ENCODE measurements at places on chromosomes 1 and 21.

DNA sequence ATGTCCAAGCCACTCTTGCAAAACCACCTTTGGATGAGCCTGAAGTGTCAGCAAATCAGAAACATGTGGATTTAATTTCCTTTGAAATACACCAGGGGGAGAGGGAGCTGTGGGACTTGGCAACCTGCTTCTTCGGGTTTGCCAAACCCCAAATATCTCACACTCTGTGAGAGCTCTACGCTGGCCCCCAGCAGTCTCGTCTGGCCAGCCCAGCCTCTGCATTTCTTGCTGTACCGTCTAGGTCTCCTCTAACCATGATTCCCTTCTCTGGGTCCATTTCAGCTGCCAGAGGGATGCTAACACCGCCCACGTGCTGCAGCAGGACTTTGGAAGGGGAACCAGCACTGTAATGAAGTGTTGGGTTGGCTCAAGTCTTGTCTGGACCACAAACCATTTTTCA, 114.6 kb downstream of the MRPS6 start:
- no peak for DNase-seq

DNA sequence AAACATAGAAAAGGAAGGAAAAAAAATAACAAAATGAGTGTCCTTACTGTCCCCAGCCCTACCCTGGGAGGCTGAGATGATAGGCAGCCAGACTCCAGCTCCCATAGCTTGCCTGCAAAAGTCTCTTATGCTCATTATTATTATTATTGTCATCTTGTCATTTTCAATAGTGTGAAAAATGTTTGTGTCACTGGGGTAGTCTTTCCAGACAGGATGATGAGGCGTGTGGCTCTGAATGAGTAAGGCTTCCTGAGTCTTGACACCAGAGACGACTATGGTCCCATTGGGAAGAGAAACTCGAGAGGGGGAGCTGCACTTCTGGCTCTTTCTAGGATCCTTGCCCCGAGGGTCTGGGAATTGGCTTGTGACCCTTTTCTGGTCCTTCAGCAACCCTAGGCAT, 1.1 kb upstream of the CYB561D1 start:
- DNase-seq: no peak

DNA sequence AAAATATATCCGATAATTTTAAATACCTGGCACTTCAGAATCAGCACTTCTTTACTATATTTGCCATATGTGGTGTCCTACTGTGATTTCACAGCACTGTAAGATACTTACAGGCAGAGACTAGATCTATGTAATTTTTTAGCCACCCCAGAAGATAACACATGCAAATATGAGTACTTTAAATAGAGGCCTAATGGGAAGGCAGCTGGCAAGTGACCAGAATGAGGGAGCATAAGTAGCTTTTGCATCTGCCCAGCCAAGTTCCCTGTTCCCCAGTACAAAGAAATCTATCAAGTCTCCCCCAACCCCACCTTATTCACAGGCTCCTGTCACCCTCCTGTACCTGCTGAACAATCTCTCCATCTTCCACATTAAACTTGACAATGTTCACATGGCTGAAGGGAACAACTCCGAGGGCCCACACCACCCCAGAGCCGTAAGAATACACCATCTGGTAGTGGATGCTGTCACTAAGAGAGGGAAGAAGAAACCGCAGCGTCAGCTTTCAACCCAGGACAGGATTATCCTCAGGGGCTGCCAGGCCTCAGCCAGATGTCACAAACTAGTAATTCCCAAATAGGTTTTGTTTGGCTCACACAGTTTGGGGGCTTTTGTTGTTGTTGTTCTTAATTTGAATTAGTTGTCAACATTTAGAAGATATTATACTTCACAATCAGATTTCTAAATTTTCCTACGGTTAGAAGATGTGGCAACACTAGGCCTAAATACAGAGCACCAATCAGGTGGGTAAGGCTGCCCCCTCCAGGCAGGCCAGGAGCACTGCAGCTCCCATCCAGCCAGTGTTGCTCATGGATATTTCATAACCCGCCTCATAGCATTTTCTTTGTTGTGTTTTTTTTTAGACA, 10.4 kb downstream of the EMC1 start:
- peak; percentile 40 for DNase-seq

DNA sequence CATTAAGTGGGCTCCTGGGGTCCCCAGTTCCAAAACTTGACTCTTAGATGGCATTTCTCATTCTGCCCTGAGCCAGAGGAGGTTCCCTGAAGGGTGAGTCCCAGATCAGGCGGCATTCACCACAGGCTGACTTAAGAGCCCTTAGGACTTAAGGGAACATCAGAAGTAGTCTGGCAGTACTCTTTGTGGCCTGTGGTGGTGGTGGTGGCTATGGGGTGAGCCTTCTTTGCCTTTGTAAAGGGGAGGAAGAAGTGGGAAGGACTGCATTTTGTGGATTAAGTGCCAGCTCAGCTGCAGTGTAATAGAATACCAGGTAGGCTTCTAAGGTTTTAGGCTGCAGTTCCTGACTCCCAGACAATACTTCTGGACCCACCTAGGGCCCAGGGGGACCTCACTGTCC, 186.5 kb upstream of the KCTD3 start:
- DNase-seq: no peak

DNA sequence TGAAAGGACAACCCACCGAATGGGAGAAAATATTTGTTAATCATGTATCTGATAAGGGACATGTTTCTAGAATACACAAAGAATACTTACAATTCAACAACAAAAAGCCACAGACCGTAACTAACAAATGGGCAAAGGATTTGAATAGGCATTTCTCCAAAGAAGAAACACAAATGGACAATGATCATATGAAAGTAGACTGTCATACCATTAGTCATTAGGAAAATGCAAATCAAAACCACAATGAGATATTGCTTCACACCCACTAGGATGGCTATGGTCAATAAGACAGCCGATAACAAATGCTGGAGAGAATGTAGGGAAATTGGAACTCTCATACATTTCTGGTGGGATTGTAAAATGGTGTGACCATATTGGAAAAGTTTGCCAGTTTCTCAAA, 367.2 kb upstream of the SGIP1 start:
- no peak for DNase-seq

DNA sequence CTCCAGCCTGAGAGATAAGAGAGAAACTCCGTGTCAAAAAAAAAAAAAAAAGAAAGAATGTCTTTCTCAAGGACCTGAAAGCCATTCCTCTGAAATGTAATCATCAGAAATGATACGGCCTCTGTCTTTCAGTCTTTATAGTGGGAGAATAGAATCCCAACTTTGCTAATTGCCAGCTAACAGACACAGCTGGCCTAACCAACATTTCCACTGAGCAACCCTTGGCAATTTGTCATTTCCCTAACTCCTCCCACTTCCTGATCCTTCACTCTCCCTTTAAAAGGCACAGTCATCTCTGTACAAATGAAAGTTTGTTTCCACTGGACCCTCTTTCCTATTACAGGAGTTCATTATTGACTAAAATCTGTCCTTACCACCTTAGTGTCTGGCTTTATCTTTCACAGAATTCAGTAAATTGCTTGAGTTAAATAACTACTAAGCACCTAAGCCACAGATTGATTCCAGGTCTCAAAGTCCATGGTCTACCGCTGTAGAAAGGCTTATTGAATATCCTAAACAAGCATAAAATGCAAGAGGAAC, 4.3 kb upstream of the CBR1 start:
- no peak for DNase-seq

DNA sequence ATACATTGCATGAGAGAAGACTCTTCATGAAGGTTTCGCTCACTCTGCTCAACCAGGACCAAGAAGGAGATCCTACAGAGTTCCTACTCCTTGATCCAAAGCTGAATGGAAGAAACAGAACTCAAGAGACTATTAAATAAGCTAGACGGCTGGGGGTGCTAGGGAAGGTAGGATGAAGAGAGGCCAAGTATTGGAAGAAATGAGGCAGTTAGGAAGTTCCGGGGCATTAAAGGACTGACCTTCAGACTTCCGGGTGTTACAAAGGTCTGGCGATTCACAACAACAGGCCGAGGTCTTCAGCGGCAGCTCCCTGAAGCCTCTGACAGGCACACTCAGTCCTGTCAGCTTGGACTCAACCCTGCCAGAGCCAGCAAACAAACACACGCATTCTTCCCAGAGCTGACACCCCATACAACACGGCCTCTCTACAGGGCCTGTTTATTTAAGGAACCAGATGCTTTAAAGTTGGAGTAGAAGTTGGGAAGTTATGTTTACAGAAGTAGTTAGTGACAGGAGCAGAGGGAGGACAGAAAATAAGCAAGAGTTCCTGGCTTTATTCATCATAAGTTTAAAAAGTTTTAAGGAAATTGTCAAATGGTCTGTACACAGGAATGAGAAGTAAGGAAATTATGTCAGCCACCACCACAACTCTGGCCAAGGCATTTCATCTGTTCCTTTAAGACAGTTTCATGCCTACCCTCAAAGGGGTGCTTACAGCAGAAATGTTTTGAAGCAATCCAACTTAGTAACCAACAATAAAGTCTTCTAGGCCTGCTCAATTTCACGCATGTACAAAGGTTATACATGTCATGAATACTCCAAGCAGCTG, 4.7 kb downstream of the SORT1 start:
- DNase-seq: no peak

DNA sequence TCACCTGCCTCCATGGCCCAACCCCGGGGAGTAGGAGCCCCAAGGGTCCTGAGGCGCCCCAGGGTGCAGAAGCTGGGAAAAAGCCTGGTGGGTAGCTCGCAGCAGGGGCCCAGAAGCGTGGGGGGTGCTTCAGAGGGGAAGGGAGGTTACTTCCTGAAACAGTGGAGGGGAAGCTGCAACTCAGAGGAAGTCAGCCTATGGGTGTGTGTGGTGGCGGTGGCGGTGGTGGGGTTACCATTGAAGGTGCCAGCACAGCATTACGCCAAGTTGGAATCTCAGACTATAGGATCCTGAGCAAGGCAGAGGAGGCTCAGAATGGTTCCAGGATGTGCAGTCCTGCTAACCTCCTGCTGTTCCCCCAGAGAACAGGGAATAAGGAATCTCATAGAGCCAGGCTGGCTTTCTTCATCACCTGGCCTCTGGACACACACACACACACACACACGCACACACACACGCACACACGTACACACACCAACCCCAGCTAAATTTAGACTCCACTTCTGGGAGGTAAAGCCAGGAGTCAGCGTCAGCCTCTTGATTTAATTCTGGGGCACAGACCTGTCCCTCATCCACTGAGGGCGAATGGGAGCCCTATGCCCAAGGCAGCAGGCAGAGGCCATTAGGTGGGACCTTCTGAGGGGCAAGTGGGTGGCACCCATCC, 1.3 kb downstream of the DENND4B start:
- DNase-seq: peak; percentile 75

GRCh38 chr1:61138921-61139774, 56.8 kb downstream of the NFIA start:
- no peak for DNase-seq

All from effector memory CD4-positive, alpha-beta T cell (primary cell).